ENCODE measurements at places on chromosomes 5 and 9.

DNA sequence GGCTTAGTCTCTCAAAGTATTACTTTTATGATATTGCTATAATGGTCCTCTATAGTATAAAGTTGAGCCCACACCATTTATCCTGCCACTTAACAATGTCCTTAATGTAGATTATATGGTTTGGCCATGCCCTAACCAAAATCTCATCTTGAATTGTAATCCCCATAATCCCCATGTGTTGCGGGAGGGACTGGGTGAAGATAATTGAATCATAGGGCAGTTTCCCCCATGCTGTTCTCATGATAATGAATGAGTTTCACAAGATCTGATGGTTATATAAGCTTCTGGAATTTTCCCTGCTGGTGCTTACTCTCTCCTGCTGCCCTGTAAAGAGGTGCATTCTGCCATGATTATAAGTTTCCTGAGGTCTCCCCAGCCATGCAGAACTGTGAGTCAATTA lies 498.8 kb downstream of the RAB3C start:
- DNase-seq: no peak

- no peak for DNase-seq
These were observed 7.0 kb downstream of the TIGD6 start for GRCh38 chr5:149993471-149993870.

DNA sequence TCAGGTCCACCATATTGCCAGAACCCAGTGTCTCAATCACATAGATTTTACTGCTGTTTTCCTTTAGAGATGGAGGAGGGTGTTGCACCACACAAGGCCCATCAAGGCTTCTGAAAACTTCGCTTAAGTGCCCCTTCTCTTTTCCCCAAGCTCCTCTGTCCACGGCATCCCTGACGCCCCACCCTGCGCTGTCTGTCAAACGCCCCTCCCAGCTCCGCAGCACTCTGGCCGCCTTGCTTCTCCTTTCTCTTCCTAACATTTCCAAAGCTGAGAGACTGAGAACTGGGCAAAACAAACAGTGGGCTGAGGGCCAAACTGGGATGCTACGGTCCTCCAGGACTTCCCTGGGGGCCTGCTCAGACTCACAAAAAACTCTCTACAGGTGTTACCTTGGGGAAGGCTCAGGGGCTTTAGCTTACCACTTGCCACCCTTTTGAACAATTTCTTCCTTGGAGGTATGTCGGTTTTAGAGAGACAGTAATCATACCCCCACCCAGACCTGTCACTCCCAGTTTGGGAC lies 28.3 kb upstream of the ERGIC1 start:
- DNase-seq: no peak

- DNase-seq: no peak
These were observed 162.2 kb downstream of the DAB2IP start for GRCh38 chr9:121813519-121814210.

DNA sequence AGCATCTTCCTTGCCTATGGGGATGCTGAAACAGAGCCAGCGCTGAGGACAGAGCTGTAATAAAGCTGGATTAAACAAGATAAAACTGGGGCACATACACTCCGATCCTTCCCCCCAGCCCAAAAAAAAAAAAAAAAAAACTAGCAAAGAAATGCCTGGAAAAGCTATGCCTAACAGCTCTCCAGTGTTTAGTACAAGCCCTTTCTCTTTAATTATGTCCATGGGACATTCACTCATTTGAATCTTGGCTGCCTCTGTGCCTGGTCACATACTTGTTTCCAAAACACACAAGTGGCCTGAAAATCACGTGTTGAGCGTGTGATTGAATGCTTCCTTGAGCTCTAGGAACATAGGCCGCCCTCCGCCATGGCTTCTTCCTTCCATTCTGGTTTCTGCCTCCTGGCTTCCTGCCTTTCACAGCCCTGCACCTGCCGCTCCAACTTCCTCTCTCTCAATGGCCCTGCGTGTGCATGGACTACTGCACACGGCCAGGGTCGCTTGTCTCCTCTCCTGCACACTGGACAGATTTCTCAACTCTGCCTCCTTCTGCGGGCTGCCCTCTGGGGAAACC lies 111.0 kb upstream of the RETREG1 start:
- no peak for DNase-seq

DNA sequence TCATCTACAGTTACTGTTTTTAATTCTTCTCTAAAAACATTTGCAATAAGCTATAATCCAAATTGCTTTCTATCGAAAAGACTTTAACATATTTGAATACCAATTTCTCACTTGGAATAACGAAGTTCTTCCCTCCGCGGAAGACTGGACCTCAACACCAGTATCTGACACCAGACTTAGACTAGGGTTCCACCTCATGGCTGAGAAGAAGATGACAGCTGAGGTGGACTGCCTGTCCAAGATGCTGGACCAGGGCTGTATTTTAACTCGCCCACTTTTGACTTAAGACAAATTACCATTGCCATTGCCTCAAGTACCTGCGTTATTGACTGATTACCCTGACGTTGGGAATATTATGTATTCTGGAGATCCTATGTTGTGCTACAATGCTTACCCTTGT lies 34.1 kb downstream of the ZMAT2 start:
- no peak for DNase-seq

- DNase-seq: no peak
These were observed 22.0 kb downstream of the EXOC3 start for GRCh38 chr5:464843-465590.

DNA sequence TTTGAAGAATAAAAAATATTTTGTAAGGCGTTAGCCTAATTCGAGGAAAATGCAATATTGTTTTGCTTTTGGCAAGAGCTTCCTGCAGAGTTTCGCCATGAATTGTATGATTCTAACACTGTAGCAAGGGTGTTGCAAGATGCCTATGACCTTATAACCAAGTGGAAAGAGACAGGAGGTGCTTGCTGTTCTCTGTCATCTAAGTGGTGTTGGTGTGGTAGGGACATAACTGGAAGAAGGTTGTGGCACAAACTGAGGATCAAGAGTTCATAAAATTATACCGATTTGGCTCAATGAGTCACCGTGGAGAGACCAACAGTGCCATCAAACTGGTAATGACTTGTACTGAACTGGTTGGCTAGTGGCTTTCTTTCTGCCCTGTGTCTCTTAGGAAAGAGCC lies 6.3 kb downstream of the STC2 start:
- DNase-seq: no peak

- DNase-seq: no peak
These were observed 30.5 kb upstream of the DMRTA1 start for GRCh38 chr9:22415941-22416691.

DNA sequence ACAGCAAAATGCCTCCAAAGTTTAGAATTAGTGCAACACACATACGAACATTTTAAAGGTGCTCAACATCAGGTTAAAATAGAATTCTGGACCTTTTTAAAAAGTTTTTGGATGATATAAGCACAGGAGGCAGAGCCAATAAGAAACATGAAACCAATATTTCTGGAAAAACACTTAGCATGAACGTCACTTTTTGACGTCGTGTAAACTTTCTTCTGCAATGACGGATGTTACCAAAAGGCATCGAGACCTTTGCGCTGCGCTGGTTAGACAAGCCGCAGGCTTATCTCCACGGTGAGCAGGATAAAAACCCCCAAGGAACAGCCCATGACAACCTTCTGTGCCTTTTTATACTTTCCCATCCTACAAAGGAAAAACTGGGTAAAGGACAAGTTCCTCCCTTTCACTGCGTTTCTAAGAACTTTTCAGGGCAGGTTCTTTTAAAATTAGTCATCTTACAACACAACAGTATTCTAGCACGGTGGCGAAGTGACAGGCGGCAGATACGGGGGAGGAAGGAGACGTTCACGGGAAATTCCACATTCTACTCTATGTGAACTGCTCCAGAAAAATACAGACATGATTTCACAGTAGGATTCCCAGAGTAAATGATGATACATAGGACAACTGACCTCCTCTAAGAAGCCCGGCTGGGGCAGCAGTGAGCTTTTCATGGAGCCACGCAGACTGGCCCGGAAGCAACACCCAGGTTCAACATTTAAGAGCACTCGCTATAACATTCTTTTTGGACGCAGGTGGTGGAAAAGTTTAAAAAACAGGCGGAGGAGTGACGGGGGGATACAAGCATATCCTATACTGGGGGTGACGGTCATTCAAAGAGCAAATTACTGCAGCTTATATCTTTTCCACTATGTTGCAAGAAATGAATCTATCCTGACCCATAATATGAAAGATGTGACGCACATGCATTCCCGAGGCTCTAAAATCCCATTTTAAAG lies 52.4 kb downstream of the USP20 start:
- DNase-seq: no peak

DNA sequence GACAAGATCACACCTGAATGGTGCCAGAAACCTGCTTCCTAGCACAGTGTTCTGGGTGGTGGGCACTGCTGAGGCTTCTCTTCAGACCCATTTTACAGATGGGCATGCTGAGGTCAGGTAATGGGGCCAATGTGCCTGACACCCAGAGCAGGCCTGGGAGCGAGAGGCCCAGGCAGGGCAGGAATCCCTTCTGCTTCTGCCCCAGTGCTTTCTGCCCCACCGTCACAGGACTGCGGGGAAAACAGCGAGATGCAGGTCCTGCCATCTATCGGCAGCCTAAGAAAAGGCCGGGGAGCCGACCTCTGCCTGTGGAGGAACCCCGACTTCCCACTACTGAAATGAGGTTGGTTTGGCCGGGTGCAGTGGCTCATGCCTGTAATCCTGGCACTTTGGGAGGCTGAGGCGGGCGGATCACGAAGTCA lies 22.8 kb upstream of the RNU6ATAC start:
- DNase-seq: no peak

- DNase-seq: no peak
These were observed 41.7 kb upstream of the AKNA start for GRCh38 chr9:114429488-114429887.

DNA sequence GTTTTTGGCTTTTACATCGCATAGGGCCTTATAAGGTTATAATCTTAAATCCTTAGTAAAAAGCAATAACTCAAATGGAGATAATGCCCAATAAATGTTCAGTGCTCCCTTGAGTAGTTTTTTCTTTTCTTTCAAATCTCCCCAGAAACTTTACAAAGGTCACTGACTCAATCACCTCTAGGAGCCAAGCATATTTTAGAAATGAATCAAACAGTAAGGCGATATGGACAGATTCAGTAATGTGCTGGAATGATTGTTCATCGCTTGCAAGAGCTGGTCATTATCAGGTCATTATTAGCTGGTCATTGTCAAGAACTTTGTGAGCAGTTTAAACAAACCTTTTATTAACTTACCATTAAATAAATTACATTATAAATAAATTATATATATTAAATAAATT lies 130.4 kb upstream of the SLIT3 start:
- DNase-seq: no peak

DNA sequence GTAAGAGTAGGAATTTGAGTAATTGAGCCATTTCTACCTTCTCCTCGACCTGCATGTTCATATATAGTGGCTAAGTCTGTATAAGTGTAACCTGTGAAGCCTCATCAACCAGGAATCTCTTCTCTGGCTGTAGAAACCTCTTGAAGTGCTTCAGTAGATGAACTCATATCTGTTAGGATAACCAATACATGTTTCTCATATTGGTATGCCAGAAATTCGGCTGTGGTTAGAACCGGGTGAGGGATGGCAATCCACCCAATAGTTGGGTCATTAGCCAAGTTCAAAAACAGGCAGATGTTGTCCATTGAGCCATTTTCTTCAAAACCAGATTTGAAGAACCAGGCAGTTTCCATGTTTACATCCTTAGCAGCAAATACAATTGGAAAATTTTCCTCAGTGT lies 28.9 kb upstream of the GSN start:
- no peak for DNase-seq

- DNase-seq: no peak
These were observed 110.2 kb downstream of the PJA2 start for GRCh38 chr5:109299557-109299956.

DNA sequence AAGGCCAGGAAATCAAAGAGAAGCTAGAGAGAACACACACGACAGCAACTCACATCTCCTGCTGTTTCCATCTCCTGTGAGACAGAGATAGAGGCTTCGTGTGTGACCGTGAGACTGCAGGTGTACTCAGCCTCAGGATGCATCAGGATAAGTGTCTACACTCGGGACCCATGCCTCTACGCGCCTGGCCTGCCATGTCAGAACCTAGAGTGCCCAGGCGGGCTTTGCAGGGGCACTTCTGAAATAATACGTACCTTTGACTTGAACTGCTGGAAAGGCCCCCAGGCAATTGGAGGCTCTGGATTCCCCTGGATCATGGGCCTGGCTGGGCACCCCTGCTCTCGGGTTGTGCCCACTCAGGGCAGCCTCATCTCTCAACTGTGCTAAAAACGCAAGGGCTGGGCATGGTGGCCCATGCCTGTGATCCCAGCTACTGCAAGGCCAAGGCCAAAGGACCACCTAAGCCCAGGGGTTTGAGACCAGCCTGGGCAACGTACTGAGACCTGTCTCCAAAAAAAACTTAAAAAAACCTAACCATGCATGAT lies 13.0 kb downstream of the CLPTM1L start:
- no peak for DNase-seq
